ENCODE measurements at places on chromosomes 3 and 15. TPM values are rescaled to one million over a fixed set of nuclear protein-coding genes. Genes with fewer than 3 reads are reported as not detected.

The FRMD4B gene
- 0.25 TPM for total RNA-seq

The BTLA gene
- not detected for total RNA-seq

The AMIGO3 gene
- total RNA-seq, result 5.5 TPM

The DGKG gene
- 14.4 TPM for total RNA-seq

The PCLAF gene
- 90.7 TPM for total RNA-seq

The CP gene
- 2.7 TPM for total RNA-seq

The CLDN1 gene
- 1.8 TPM for total RNA-seq

DNA sequence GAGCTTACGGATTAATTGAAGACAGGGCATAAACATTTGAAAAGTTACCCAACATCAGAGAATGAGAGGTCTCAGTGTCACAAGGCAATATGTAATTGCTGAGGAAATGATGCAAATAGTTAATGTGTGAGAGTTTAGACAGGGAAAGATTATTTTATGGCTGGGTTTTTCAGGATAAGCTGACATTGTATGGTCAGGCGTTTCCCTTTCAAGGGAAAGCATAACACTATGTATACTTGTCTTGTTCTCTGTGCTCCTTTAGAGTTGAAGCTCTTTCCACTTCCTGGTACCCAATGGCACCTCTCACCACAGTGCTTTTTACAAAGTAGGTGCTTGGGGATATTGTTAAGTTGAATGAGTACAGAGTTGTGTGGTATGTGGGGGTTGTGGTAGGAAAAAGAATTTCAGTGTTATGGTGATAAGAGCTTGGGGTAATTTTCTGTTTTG lies 19.9 kb downstream of the IQGAP1 start:
- no peak for DNase-seq

DNA sequence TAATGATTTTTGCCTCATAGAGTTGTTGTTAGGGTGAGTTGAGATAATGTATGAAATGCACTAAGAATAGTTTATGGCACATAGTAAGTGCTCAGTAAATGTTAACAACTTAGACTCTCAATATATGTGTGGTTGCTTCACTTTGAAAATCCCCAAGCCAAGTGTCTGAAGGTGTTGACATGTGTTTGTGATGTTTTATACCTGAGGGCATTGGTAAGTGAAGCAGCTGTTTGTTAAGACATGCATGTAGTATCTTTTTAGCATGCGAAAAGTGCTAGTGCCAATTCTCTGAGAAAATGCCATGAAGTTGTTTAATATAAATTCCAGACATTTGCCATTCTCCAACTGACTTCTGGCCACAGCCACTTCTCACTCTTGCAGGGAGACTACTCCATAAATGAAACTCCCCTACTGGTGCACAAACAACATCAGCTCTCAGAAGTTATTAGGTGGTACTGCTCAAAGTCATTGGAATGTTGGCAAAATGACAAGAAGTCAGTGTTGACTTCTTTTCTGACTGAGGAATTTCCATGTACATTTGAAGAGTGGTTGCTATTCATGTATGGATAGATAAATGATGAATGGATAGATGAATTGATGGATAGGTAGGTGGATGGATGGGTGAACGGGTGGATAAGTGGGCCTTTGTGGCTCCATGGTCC lies 103.6 kb upstream of the NUDT16 start:
- DNase-seq, result peak; percentile 46

- DNase-seq, result no peak
Measured at GRCh38 chr3:196192036-196192523, 19.1 kb downstream of the ZDHHC19 start.

DNA sequence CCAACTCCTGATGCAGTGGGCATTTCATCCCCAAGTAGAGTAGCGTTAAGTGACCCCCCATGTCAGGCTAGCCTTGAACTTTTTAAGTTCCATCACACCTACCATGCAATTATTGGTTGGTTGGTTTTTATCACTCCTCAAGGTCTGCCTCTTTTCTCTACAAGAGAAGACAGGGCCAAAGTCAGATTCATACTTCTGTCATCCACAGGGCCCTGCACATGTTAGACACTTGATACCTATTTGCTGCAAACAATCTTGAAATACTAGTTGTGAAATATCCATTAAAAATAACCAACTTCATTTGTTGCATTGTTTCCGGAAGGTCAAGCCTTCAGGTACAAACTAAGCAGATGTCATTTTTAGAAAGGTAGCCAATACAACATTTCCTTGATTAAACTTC lies 1.2 kb downstream of the CMSS1 start:
- no peak for DNase-seq

- DNase-seq, result peak; percentile 36
Measured at GRCh38 chr3:128804017-128804810, 75.2 kb upstream of the ACAD9 start.

DNA sequence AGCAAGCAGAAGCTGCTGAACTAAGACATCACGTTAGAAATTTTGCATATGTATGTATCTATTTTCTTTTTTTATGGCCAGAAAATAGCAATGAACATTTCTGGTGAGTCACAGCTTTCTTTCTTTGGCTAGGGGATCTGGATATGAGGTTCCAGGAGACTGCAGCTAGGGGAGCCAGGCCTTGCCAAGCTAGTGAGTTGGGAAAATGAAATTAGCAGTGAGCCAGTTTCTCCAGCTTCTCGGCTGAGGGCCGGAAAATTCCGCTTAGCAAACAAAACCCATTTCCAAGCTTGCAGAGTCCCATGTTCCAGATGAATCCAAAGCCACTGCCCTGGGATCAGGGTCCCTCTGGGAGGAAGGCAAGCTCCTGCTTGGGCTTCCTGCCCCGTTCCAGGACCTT lies 137.6 kb downstream of the SRGAP3 start:
- DNase-seq, result peak; percentile 21

DNA sequence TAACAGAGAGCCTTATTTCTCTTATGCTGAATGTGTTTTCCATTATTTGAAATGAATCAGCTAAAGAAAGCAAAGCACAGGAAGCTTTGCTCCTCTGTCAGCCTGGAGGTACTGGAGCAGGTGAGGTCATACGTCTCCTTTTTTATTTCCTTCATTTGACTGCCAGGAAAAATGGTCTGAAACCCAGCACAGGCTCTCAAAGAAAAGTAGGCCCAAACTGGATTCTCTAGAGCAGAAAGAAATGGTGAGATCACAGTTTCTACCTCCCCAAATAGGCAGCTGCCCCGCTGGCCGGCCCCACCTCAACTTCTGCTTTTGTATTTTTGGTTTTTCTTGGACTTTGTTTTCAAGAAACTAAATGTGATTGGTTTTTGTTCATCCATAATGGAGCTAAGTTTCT lies 95.1 kb downstream of the RPL39L start:
- no peak for DNase-seq

DNA sequence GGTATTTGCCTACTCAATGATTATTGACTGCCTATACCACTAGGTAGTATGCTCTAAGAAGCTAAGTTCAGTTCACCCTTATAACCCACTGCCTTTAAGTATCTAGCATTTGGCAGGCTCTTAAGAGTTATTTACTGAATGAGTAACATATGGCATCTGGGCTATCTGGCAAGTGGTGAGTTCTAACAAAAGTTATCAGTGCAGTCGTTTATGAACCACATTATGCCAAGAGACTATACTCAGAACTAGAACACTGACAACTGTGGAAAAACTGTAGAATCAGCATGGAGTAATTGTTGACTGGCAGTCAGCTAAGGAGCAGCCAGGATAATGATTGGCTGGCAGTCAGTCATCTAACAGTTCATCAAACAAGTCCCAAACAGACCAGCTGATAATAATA lies 25.8 kb downstream of the RAF1 start:
- DNase-seq, result no peak

- no peak for DNase-seq
Measured at GRCh38 chr3:194745422-194746184, 59.9 kb downstream of the FAM43A start.

DNA sequence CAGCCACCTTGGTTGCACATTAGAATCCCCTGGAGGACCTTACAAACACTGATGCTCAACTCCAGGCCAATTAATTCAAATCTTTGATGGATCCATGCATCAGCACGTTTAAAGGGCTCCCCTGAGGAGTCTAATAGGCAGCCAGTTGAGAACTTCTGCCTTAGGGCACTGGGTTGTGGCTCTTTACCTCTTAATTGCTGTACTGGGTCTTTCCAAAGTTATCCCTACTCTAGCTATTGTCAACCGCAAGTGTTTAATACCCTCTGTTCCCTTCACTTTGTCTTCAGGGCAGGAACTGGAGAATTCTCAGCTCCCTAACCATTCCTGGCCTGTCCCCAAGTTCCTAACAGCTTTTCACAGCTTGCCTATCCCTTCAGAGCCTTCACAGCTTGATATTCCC lies 15.0 kb upstream of the FAM174B start:
- no peak for DNase-seq

DNA sequence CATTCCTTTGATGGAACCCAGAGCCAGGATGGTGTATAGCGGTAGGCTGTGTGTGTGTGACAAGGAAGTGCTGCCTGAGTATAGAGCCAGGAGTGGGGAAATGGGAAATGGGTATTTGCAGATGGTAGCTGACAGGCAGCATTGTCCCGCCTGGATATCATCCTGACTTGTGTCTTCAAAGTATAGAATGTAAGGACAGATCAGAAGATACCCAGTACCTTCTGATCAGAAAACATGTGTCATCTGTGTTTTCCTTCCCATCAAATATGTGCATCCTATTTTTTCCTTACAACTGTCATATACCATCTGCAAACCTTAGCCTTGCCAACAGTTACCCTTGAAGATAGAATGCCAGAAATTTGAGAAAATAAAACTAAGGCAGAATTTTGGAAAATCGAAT lies 146.2 kb upstream of the CBLB start:
- DNase-seq, result no peak

DNA sequence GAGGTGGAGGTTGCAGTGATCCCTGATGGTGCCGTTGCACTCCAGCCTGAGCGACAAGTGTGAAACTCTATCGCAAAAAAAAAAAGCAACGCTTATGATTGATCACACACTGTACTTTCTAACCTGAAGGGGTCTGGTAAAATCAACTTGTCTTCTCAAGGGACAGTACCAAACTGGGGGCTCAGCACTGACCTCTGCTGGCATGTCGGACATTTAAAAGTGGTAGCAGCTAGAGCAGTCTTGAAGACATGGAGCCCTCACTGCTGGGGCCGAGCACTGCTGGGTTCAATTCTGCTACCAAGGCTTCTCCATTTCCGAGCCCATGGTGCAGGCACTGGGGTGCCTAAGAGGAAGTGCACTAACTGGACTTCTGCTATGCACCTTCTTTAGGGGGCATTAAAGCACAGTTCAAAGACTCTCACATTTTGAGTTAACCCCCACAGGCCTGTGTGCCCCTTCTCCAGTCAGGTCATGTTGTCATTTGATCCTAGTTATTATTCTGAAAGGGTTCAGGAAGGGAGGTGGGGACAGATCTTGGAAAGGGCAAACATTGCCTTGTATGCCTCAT lies 26.4 kb upstream of the LAMP3 start:
- no peak for DNase-seq

DNA sequence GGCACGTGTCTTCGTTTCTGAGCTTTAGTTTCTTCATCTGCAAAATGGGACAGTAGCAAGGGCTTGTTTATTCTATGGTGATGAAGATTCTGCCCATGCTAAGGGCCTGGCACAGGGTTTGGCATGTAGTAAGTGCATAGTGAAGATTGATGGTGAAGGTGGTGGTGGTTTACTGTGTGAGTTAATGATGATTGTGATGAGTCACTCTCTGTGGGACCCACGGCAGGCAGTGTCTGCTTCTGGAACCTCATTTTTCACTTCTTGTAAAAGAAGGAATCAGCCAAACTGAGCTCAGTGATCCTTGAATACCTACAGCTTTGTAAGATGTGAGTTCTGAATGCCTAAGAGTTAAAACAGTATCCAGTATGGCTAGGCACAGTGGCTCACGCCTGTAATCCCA lies 86.2 kb upstream of the LRTM1 start:
- DNase-seq, result peak; percentile 74

GRCh38 chr3:46700772-46701171 lies 420 bp upstream of the TMIE start:
- DNase-seq, result peak; percentile 62

DNA sequence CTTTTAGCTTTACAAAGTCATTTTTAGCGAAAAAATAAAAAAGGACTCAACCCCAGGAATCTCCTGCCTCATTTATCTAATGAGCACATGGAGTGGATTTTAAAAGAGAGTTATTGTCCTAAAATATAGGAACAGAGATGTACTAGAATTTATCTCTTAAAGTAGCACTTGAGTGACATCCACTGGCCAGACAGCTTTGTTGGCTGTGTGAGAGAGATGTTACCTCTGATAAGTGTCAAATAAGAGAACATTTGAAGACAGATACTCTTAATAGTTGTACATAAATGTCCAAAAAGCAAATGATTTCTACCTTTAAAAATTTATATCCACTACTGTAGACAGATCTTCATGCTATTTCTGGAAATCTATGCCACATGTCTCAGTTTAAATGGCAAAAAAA lies 12.3 kb upstream of the MFSD1 start:
- peak; percentile 79 for DNase-seq

DNA sequence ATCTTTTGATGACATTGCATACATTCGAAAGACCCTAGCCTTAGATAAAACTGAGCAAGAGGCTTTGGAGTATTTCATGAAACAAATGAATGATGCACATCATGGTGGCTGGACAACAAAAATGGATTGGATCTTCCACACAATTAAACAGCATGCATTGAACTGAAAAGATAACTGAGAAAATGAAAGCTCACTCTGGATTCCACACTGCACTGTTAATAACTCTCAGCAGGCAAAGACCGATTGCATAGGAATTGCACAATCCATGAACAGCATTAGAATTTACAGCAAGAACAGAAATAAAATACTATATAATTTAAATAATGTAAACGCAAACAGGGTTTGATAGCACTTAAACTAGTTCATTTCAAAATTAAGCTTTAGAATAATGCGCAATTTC lies 16.7 kb downstream of the KCNMB3 start:
- DNase-seq, result no peak

- peak; percentile 47 for DNase-seq
Measured at GRCh38 chr15:55530861-55531313, 22.9 kb upstream of the DNAAF4 start.

GRCh38 chr3:27354161-27354560 lies 15.0 kb downstream of the NEK10 start:
- DNase-seq, result no peak

- peak; percentile 93 for DNase-seq
Measured at GRCh38 chr3:86793786-86794185, 197.2 kb downstream of the VGLL3 start.

GRCh38 chr3:139588450-139588849 lies 48.9 kb upstream of the RBP1 start:
- peak; percentile 32 for DNase-seq
